ENCODE measurements at places on chromosomes 1 and 21.

GRCh38 chr1:173823781-173824314 lies 625 bp upstream of the DARS2 start:
- DNase-seq = no peak

DNA sequence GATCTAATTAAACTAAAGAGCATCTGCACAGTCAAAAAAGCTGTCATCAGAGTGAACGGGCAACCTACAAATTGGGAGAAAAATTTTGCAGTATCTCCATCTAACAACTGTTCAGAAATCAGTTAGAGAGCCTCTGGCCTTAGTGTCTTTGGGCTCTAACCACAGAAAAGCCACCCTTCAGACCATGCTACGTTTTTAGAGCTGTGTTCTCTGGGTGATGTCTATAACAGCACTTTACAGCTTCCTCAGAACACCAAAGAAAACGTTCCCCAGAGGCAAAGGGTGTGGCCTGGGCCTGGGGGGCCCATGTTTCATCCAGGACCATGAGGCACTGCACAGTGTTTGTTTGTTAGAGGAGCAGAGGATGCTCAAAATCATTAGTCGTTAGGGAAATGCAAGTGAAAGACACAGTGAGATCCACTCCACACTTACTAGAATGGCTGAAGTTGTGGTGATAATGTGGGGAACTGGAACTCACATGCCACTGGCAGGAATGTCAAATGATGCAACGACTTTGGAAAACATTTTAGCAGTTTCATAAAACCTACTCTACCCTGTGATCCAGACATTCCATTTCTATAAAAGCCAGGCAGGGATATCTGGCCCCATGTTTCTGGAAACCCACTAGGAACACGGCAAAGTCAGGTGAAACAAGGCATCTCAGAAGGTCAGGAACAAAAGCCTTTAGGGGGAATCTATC lies 250.4 kb upstream of the HOOK1 start:
- DNase-seq = no peak

DNA sequence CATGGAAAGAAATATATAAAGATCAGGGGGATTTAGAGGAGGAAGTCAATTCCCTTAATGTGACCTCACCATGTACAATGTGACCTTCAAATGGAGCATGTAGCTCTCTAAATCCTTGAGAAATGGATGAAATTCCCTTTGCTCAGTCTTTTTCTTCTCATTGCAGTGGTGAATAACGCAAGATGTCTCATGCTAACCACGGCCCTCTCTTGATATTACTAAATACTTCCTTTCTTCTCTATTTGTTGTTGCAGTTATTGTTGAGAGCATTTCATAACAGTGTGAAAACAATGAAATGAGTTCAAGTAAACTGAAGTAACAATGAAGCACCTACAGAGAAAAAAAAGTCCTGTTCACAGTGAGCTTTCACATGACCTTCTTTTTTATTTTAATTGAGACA lies 55.6 kb downstream of the ZNF281 start:
- no peak for DNase-seq

GRCh38 chr1:6732942-6733341 lies 31.3 kb upstream of the DNAJC11 start:
- DNase-seq = no peak

DNA sequence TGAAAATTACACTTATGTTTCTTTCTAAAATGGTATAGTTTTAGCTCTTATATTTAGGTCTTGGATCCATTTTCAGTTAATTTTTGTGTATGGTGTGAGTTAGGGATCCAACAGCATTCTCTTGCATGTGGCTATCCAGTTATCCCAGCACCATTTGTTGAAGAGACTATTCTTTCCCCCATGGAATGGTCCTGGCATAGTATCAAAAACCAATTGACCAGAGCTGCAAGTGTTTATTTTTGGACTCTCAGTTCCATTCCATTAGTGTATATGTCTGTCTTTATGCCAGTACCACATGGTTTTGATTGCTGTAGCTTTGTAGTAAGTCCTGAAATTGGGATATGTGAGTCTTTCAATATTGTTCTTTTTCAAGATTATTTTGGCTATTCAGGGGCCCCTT lies 14.3 kb downstream of the TTLL10 start:
- no peak for DNase-seq

GRCh38 chr1:214224611-214225354 lies 56.2 kb upstream of the SMYD2 start:
- DNase-seq = no peak

GRCh38 chr1:189627427-189627826 lies 850.2 kb downstream of the BRINP3 start:
- DNase-seq = no peak

DNA sequence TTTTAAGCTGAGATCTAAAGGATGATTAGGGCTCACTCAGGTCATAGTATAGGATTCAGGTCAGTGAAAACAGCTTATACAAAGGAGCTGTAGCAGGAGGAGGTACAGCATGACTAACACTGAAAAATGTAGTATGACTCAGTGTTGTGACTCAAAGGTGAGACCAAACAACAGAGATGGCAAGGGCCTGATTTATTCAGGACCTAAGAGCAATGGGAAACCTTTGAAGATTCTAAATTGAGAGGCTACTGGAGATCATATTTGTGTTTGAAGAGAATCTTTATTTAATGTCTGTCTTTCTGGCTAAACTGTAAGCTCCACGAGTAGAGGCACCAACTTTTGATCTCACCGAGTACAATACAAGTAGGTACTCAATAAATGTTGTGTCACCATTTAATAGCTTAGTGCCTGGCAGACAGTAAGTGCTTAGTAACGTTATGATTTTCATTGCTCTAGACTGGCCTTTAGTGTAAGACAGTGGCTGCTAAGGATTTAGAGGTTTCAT lies 43.5 kb downstream of the PRKAA2 start:
- DNase-seq = no peak

- DNase-seq = no peak
Measured at GRCh38 chr21:38492007-38492406, 6.3 kb downstream of the ERG start.

GRCh38 chr1:157407917-157408525 lies 144.3 kb downstream of the FCRL5 start:
- DNase-seq = no peak

DNA sequence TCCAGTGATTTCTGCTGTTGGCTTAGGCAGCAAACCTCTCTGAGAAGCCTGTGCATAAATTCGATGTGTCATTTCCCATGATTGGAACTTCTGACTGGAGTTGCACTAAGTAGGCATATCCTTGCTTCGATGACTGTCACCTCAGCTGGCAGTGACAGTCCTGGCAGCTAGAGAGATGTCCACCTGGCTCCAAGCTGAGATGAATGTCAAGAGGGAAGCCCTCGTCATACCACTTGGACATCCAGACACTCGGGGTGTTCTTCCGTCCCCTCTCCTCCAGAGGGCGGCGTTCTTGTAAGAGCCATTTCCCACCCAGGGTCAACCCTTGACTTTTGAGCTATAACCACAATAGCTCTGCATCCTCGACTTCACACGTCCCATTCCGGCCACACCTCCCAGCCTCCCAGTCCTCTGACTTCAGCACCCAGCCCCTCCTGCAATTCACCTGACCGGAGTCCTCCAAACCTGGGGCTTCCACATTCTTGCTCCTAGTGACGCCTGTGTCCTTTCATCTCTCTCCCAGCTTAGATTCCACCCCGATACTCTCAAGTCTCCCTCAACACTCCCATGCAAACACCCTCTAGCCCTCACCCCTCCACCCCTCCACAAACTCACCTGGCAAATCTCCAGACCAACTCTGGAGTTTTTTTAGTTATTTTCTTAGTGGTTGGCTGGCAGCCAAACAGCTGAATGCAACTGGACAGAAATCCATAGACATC lies 17.3 kb downstream of the CA6 start:
- DNase-seq = no peak

GRCh38 chr1:237972186-237972585 lies 81.5 kb upstream of the ZP4 start:
- DNase-seq = no peak

GRCh38 chr1:103911450-103911849 lies 161.8 kb downstream of the AMY1C start:
- no peak for DNase-seq

- DNase-seq = no peak
Measured at GRCh38 chr1:79667848-79668696, 661.5 kb upstream of the ADGRL4 start.

- no peak for DNase-seq
Measured at GRCh38 chr1:109078317-109078716, 2.5 kb upstream of the TAF13 start.

Measured in activated CD4-positive, CD25-positive, alpha-beta regulatory T cell treated with anti-CD3 and anti-CD28 coated beads, Interleukin-2, amount 50 U/mL, for 72 hours (primary cell).